ENCODE measurements at places on chromosomes 16 and 17.

- no peak for DNase-seq
These were observed 1.3 kb downstream of the KIAA0513 start for GRCh38 chr16:85028685-85029407.

DNA sequence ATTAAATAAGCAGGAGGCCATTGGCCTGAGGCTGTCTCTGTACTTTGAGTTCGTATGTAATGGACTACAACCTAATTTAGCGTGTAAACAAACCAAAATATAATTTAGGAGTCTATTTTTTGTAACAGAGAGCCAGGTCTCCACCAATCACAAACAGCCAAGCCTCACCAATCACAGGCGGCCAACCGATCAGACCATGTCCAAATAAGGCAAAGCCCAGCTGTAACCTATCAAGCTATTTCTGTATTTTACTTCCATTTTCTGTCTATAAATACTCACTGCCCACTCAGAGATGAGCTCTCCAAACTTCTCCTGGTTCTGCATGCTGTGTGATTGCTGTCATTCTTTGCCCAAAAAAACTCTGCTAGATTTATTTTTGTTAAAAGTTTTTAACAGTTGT is 322.7 kb downstream of the NPIPA8 start:
- DNase-seq: peak; percentile 16

- DNase-seq: no peak
These were observed 26.3 kb upstream of the SSTR5 start for GRCh38 chr16:1045993-1046911.

- DNase-seq: peak; percentile 63
These were observed 18.3 kb downstream of the MYBBP1A start for GRCh38 chr17:4536742-4537411.

DNA sequence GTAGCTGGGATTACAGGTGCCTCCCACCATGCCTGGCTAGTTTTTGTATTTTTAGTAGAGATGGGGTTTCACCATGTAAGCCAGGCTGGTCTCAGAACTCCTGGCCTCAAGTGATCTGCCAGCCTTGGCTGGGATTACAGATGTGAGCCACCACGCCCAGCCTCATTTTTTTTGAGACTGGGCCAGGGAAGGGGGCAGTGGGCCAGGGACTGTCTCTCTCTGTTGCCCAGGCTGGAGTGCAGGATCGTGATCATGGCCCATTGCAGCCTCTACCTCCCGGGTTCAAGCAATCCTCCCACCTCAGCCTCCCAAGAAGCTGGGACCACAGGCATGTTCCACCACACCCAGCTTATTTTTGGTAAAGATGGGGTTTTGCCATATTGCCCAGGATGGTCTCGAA is 16.0 kb downstream of the RSL1D1 start:
- no peak for DNase-seq

GRCh38 chr16:69717066-69717465 is 9.3 kb downstream of the NQO1 start:
- no peak for DNase-seq

All from suppressor macrophage (primary cell).